Right ventricle myocardium superior (tissue), 1 donor: ENCODE measurements at places on chromosomes 3 and 15. TPM values are rescaled to one million over a fixed set of nuclear protein-coding genes. Genes with fewer than 3 reads are reported as not detected.

The ILDR1 gene
- total RNA-seq, result 0.38 TPM

The SH2D7 gene
- total RNA-seq, result not detected

- no peak for DNase-seq
Observed at GRCh38 chr3:193884652-193885051, 251.3 kb upstream of the HES1 start.

DNA sequence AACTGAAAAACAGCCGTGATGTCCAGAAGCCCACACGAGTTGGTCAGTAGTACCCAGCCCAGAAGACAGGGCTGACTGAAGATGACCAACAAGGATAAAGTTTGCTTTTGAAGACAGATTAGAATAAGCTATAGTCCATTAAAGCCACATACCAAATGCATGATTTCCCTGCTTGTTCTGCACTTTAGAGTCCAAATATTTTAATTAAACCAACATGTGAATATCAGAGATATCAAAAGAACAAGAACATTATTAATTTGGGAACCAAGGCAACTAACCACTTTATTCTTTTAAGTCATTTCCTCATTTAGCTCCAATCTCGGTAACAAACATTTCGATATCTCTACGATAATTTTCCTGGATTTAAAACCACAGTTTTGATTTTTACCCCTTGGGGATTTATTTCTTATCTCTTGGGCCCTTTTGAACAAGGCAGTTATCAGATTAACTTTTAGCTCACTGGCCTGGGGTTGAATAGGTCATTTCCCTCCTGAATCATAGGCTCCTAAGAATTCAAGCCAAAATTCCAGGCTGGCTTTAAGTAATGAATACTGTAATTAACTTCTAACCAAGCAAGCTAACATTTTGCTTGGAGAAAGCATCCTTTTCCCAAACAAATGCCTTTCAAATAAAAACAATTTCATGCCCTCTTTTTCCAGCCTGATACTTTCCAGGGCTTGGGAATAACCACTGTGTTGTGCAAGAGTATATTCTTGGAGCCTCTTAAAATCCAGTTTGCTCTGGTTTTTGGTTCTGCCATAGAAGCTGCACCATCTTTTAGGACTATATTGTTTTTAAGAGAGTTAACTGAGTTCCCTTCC lies 102.9 kb upstream of the NR2E3 start:
- no peak for DNase-seq

- no peak for DNase-seq
Observed at GRCh38 chr3:106172780-106173179, 304.0 kb upstream of the CBLB start.

- DNase-seq, result peak; percentile 33
Observed at GRCh38 chr15:67157521-67158252, 92.3 kb downstream of the SMAD3 start.

GRCh38 chr15:49024840-49025239 lies 21.4 kb downstream of the SECISBP2L start:
- DNase-seq, result no peak

GRCh38 chr15:31217566-31218270 lies 108.9 kb upstream of the KLF13 start:
- no peak for DNase-seq

DNA sequence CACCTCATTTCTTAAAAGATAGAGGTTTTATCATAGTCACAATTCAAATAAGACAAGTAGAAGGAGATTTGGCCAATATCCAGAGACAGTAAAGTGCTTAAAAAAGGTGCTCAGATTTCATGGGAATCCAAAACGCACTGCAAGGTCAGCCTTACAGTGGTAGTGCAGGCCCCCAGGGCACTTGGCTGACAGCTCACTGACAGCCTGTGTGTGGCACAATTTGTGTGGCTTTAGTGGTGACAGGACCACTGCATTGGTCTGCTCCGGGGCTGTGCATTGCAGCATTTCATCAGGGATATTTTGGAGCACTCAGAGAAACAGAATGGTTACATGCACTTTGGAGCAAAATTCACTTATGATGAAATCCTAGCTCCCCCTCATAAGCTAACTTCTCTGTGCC lies 544.3 kb downstream of the NTRK3 start:
- DNase-seq, result no peak
